ENCODE measurements at places on chromosomes 7 and 10.

DNA sequence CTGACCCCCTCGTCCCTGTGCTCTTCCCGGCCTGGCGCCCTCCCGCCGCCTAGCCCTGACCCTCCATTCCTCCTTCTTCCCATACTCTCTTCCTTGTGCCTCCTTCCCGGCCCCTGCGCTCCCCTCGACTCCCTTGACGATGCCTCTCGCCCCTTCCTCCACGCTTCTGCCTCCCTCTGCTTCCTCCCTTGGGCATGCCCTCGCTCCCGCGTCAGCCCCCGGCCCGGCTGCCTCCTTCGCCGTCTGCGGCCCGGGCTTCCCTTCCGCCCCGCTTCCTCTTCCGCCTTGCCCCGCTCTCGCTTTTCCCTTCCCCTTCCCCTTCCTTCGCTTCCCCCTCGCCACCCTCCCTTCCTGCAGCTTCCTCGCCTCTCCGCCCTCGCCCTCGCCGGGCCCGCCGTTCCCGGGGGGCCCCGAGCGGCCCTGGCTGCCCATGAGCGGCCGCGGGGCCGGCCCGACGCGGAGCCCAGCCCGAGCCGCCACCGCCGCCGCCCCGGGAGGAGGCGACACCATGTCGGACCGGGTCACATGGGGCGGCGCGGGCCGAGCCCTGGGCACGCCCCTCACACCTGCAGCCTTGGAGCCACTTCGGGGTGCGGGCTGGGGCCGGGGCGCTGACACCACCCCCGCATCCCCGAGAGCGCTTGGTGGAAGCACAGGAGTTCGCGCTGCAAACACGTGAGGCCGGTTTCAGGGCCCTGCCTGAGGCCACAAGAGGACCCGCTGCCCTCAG, at the start of gene FBXW4:
FBXW4 (minus strand) TSS at position 497 of the 730 bp plus-strand sequence; CDS start at position 432, 65 bp downstream.
- DNase-seq = no peak

DNA sequence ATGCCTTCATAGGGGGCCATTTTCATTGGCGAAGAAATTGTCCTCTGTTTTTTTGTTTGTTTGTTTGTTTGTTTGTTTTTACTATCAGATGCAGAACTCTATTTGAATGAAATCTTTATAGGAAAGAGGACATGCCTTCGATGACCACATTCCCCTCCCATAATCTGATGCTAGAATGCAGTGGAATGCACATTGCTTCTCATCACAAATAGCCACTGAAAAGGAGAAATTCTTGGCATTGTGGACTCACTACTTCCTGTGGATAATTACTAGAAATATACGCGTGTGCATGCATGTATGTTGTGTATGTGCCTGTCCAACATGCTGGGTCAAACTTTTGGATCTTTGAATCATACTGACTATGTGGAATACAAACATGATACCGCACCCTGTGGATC, 70.5 kb upstream of the SFMBT2 start:
- DNase-seq = no peak

DNA sequence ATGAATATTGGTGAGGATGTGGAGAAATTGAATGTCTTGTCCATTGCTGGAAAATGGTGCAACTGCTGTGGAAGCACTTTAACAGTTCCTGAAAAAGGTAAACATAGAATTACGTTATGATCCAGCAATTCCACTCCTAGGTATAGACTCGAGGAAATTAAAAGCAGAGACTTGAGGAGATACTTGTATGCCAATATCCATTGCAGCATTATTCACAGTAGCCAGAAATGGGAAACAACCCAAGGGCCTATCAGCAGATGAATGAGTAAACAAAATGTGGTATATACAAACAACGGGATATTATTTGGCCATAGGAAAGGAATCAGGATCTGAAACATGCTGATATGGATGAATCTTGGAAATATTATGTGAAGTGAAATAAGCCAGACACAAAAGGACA, 32.5 kb upstream of the MTURN start:
- no peak for DNase-seq

- DNase-seq = no peak
Measured at GRCh38 chr10:78291722-78292121, 258.1 kb downstream of the RPS24 start.

- DNase-seq = no peak
Measured at GRCh38 chr10:132592790-132593383, 55.3 kb downstream of the INPP5A start.

- no peak for DNase-seq
Measured at GRCh38 chr7:54778696-54779540, 19.9 kb upstream of the SEC61G start.

DNA sequence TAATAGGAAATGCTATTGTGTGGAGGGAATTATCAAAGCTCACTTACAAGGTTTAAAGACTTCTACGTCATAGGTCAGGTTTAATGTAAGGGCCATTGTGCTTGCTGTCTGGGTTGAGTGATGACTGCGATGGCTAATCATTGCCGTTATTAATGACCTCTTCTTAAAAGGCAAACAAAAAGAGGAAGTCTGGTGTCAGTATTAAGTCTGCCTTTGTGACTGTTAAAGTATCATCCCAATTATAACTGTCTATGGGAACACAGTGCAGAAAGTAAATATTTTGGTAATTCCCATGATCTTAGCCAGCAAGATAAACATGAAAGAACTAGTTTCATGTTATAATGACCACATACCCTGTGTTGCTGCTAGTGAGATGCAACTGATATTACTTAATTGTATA, 382.4 kb downstream of the BBS9 start:
- peak; percentile 70 for DNase-seq

GRCh38 chr7:150451097-150451793, 815 bp downstream of the GIMAP8 start:
- DNase-seq = no peak

DNA sequence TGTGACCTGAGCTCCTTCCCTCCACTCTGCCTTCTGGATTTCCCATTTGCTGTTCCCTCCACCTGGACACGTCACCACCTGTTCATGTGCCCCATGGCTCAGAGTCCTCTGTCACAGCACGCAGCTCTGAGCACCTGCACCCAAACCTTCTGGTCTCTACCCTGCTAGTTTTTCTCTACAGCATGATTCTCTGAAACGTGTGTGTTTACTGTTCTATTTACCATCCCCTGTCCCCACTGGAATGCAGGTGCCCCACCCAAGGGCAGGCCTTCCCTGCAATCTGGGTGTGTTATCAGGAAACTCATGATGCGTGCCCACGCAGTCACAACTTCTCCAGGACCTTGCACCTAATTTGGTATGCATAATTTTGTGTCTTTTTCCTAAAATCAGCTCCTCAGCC, 284.4 kb upstream of the IGFBP3 start:
- no peak for DNase-seq

DNA sequence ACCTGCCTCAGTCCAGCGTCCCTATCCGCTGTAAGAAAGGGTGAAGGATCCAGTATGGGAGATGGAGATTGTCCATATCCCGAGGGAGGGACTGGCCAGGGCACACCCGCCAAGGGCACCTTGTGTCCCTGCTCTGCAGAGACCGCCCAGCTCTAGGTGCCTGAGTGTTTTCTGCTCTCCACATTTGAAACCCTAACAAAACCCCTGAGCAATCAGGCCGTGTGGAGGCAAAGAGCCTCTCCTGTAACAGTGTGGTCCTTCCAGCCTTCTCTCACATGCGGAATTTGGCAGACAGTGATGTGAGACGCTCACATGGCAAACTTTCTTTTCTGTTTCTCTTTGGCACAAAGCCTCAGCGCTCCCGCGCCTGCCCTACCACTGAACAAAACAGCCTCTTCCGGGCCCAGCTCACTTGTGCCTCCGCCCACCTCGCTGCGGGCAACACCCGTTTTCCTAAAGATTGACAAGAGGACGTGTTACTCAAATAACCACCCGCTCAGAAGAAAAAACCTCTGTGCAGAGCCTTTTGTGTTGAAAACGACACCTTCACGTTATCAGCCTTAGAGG, 514.8 kb downstream of the DNAJB6 start:
- no peak for DNase-seq

- no peak for DNase-seq
Measured at GRCh38 chr7:107210400-107210799, 41.6 kb downstream of the HBP1 start.

DNA sequence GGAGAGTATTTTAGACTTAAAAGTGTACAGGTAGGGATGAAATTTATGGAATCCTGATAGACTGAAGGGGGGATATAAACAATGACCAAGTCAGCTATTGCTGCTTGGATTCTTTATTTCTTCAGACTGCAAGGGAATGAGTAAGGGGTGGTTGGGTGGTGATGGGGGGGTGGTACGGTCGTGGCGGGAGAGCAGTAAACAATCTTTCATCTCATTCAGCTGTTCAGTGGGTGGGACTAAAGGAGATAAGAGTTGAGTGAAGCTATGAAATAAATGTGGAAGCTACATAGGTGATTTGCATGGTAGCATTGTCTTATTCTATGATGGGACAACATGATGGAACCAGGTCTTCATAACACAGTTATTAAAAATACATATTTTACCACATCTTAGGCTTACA, 1.8 kb downstream of the SEPTIN7 start:
- DNase-seq = no peak

DNA sequence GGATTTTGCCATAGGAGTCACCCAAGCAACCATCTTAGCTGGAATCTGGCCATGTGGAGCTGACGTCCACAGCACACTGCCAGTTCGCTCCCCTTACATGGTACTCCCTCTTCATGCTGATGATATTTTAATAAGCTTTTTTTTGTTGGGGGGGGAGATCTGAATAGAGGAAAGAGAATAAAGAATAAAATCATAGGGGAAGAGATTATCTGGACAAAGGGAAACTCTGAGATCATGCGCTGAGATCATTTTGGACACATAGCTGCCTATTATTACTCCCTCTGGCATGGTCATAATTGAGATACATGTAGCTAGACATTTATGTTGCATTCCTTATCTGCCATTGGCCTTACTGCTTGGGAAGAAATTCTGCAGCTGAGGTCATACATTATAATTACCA, 282.7 kb downstream of the HTR7 start:
- DNase-seq = no peak

GRCh38 chr10:132535065-132535651, 2.4 kb upstream of the INPP5A start:
- DNase-seq = no peak

DNA sequence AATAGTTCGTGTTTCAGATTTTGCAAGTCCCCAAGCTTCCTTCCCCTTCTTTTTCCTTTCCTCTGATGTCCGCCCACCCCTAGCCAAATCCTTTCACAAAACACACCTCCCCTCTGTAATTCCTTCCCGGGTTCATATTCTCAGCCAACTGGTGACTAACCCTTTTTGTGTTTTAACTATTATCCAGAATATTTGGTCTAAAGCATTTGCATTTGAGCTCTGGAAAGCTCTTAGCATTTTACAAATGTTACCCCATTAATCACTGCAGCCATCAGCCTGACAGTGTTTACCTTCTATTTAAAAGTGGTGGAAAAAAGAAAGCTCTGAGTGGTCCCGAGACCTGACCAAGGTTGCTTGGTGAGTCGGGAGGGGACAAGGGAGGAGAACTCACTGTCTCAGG, 139.0 kb downstream of the CREB5 start:
- no peak for DNase-seq

GRCh38 chr10:131787961-131788360, 112.8 kb upstream of the PPP2R2D start:
- DNase-seq = no peak

GRCh38 chr7:50721661-50722259, 60.9 kb downstream of the GRB10 start:
- DNase-seq = no peak

DNA sequence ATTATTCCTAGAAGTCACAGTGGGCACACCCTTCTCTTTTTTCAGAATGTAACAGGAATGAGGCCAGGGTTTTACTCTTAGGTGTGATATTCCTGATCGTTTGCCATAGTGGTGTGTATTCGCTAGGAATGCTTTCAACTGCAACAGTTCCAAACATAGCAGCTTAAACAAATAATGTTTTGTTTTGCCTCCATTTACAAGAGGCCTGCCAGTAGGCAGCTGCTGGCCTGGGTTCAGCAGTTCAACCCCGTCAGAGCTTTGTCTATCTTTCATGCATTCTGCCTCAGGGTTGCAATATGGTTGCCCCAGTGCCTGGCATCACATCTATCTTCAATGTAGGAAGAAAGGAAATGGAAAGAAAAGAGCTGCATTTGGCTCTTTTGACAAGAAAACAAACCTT, 21.7 kb upstream of the RET start:
- DNase-seq = no peak

DNA sequence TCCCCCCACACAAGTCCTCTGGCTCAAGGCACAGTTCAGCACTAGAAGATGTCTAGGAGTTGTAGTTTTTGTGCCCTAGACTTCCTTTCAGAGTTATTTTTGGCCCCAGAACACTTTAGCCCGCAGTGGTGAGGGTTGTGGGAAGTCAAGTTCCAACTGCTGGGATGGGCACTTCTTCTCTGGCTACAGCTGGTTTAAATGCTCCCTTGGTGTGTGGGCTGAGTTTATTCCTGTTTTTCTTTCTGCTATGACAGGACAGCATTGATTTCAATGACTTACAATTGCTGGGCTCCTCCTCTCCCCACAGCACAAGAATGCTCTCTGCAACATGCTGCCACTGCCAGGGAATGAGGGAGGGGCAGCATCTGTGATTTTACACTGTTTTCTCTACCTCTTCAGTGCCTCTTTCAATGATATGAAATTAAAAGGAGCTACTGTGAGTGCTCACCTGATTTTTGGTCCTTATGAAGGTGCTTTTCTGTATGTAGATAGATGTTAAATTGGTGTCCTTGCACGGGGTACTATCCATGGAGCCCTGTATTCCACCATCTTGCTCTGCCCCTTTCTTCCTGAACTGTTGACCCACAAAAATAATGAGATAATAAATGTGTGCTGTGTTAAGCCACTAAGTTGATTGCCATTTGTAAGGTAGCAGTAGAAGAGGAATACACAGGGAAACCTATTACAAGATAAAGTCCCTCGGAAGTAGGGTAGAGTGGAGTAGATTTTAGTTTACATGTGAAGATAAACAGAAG, 56.3 kb downstream of the SLC13A1 start:
- no peak for DNase-seq

GRCh38 chr10:114322344-114322743, 82.0 kb downstream of the AFAP1L2 start:
- no peak for DNase-seq

- DNase-seq = no peak
Measured at GRCh38 chr7:590731-591551, 71.3 kb upstream of the PDGFA start.

DNA sequence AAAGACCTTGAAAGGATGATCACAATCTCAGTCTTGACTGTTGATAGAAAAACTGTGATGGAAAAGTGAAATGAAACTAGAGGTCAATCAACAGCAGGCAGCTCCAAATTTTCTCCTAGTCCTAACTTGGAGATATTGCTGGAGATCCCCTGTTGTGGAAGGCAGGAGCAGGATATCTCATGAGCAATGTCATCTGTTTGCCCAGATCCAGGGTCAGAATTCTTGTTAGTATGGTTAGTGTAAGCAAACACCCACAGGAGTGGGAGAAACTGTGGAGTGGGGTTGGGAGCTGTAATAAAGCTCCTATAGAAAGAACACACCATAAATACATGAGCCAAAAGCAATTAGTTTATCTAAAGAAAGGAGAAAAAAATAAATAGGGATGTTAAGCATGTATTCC, 169.0 kb downstream of the AKR1D1 start:
- no peak for DNase-seq
